Stimulated activated CD8-positive, alpha-beta memory T cell treated with anti-CD3 and anti-CD28 coated beads, Interleukin-4, amount 100 ng/mL, for 4 hours (primary cell): ENCODE measurements at places on chromosomes 13 and 19.

DNA sequence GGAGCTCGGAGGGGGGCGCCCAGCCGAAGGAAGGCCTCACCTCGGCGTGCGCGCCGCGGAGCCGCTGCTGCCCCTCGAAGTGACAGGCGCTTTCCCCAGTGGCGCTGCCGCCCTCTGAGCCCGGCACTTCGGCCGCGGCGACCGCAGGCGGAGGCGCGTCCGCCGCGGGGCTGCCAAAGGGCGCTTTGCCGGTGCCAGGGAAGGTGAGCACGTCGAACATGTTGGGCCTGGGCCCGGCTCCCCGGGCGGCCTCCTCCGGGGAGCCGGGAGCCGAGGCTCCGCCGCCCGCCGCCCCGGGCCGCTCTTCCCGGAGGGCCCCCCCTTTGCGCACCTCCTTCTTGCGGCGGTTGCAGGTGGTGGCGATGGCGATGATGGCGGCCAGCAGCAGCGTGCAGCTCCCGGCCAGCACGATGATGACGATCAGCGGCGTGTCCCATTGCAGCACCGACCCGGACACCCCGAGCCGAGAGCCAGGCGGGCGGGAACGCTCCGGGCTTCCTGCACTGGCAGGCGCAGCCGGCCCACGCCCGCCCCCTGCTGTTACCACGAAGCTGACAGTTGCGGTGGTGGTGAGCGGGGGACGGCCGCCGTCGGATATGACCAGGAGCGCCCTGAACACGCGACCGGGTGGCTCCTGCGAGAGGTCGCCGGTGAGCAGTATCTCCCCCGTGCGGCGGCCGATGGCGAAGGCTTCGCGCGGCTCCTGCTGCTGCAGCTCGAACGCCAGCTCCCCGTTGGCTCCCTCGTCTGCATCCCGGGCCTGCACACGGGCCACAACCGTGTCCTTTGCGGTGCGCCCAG lies 2.5 kb downstream of the PCDH8 start:
- no peak for DNase-seq

GRCh38 chr13:91347996-91348905 lies 764 bp downstream of the MIR17HG start:
- DNase-seq: peak; percentile 62

- no peak for DNase-seq
These were observed 598.1 kb downstream of the TBC1D4 start for GRCh38 chr13:74883834-74884233.

- no peak for DNase-seq
These were observed 533.0 kb downstream of the MYO16 start for GRCh38 chr13:109162248-109163036.

DNA sequence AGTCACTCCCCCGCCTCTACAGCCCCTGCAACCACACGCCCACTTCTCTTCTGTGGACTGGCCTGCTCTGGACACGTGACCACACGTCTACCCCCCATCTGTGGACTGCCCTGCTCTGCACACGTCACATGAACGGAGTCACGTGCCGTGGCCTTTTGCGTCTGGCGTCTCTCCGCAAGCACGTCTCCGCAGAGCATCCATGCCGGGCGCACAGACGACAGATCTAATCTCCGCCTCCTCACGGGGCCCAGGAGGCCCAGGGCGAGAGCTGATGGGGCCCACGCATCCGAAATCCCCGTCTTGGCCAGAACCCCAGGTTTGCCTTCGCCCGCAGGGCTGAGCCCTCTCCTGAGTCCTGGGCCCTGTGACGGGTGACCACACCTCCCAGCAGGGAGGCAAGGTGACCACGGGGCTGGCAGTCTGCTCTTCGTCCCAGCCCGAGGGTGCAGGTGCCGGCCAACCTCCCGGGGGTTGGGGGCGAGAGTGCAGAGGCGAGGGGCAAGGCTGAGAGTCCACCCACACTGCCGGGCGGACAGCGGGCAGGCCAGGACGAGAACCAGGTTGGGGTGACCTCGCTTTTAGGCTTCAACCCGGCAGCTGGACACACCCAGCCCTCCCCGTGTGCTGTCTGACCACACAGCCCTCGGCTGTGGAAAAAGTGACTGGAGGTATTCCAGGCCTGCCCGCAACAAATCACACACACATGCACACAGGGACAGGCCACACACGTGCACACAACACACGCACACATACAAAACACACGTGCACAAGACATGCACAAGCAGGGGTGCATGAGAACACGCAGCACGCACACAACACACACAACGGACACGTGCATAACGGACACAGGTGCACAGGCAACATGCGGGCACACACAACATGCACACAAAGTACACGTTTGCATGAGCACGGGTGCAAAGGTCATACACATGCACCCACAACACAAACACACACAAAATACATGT lies 3.9 kb downstream of the SBNO2 start:
- no peak for DNase-seq

GRCh38 chr13:39893808-39894207 lies 238.3 kb downstream of the COG6 start:
- no peak for DNase-seq

DNA sequence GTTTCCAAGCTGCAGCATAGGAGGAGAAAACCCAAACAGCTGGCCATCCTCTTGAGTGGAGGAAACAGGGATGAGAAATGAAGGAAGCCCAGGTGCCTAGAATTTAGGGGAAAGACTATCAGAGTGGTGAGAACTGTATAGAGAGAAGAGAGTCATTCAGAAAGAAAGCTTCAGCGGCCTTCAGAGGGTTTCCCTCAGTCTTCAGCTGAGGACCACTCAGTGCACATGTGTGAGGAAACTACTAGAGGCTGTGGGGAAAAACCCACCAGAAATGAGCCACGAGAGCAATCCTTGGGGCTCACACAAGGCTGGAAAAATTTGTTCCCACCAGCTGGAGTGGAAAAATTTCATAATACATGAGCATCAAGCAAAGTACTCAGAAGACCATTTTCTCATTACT lies 35.2 kb upstream of the CPB2 start:
- no peak for DNase-seq
